DMS 273 treated with DMSO at 0.1 percent for 48 hours (cell line): ENCODE measurements at places on chromosomes 5 and 9.

DNA sequence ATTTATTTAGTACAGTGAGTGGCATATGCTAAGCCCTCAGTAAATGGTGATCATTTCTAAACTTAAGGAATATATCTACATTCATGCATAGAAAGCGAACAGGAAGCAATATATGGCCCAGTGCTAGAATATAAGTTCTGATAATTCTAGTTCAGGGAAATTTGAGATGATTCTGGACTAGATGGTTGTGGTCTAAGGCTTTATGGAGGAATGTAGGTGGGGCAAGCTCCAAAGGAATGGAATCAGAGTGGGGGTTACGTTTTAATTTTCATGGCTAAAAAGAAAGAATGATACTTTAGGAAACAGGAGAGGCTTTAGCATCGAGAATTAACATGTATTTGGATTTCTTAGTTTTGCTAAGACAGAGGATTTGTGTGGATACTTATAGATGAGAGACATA lies 56.1 kb downstream of the MTREX start:
- no peak for DNase-seq

DNA sequence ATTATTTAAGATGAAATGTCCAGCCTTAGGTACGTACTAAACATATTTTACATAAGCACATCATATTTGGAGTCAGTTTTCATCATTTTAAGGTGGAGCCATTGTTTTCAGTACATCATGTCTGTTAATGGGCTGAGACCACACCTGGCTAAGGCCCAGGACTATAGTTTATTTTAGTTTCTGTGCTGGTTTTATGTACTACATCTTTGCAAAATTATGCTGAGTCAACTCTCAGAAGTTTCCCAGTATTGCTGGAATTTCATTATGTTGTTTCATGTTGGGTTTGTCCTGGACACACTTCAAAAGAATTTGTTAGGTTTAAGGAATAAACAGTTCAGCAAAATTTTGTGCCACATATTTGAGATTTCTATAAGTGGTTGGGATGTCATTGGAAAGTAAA lies 171.2 kb downstream of the CCDC171 start:
- DNase-seq: no peak

- no peak for DNase-seq
These were observed 11.8 kb downstream of the S100Z start for GRCh38 chr5:76861612-76862011.

GRCh38 chr5:124995421-124995820 lies 249.0 kb upstream of the ZNF608 start:
- no peak for DNase-seq

GRCh38 chr5:167644619-167645018 lies 646.8 kb upstream of the WWC1 start:
- DNase-seq: no peak

DNA sequence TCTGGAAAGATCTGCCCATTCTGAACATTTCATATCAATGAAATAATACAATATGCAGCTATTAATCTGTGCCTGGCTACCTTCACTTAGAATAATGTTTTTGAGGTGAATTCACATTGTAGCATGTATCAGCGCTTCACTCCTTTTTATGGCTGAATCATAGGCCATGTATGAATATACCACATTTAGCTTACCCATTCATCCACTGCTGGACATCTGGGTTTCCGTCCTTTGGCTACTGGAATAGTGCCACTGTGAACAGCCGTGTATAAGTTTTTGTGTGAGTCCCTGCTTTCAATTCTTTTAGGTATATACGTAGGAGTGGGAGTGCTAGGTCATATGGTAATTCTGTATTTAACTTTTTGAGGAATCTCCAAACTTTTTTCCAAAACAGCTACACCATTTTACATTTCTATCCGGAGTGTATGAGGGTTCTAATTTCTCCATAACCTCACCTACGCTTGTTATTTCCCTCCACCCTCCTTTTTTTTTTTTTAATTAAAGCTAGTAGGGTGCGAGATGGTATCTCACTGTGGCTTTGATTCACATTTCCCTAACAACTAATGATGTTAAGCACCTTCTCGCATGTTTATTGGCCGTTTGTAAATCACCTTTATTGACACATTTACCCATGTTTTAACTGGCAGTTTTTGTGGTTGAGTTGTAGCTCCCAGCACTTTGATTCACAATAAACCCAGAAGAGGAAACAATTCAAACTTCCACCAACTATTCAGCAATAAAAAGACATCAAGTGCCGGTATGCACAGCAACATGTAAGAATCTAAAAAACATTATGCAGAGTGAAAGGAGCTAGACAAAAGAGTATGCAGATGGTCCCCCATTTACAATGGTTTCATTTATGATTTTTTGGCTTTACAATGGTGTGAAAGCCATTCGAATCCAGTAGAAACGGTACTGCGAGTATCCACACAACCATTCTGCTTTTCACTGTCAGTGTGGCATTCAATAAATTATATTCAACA lies 8.1 kb downstream of the SEMA4D start:
- DNase-seq: no peak
